Posterior vena cava (tissue), 2 donors: ENCODE measurements at places on chromosomes 5 and 9. TPM values are rescaled to one million over a fixed set of nuclear protein-coding genes. Genes with fewer than 3 reads are reported as not detected.

Gene GFRA3
- total RNA-seq = 0.43 TPM

Gene OMD
- total RNA-seq = 47.0 TPM

Gene NUTM2F
- total RNA-seq = not detected

Gene GKAP1
- 6.9 TPM for total RNA-seq

Gene CCDC127
- total RNA-seq = 6.9 TPM
